ENCODE measurements at places on chromosomes 2 and 18. TPM values are rescaled to one million over a fixed set of nuclear protein-coding genes. Genes with fewer than 3 reads are reported as not detected.

FARSB gene
- total RNA-seq, result 19.8 TPM

MEP1B gene
- not detected for total RNA-seq

MRO gene
- not detected for total RNA-seq

TRPM8 gene
- total RNA-seq, result not detected

PROKR1 gene
- 0.13 TPM for total RNA-seq

HNRNPLL gene
- total RNA-seq, result 35.6 TPM

DLX1 gene
- total RNA-seq, result not detected

SPR gene
- total RNA-seq, result 12.8 TPM

C18orf54 gene
- 4.5 TPM for total RNA-seq

LYG2 gene
- not detected for total RNA-seq

UGT1A3 gene
- total RNA-seq, result not detected

FAM136A gene
- total RNA-seq, result 26.1 TPM

NOL4 gene
- not detected for total RNA-seq

IL1F10 gene
- not detected for total RNA-seq

ANXA4 gene
- 33.1 TPM for total RNA-seq

DSC2 gene
- 1.7 TPM for total RNA-seq

ANKRD30BL gene
- total RNA-seq, result not detected

OTOS gene
- total RNA-seq, result not detected

CAVIN2 gene
- total RNA-seq, result 16.9 TPM

NR4A2 gene
- total RNA-seq, result 57.6 TPM
